ENCODE measurements at places on chromosomes 1 and 21.

GRCh38 chr1:62720946-62721554 lies 32.9 kb upstream of the DOCK7 start:
- H3K4me3 ChIP-seq, result no peak overlapping the region
- H3K27ac ChIP-seq, result no peak overlapping the region
- no peaks in the 10 kb centered on the region for H3K36me3 ChIP-seq
- H3K4me1 ChIP-seq, result peaks cover 7% of the 10 kb centered on the region

DNA sequence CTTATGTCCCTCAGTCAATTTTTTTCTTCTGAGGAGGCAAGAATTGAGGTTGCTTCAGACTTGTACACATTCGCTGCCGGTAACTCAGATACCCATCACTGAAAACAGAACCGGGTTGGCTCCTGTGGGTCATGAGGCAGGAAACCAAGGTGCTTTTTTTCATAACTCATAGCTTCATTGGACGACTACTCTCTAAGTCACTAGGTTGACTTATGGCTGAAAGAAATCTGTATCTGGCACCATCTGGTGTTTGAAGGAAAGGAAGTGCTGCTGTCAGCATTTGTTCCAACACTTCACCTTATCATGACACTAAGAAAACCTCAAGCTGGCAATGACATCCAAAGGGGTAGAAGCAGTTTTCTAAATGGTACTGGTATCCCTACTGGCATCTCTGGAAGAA lies 82.3 kb downstream of the TBX19 start:
- DNase-seq, result peak; percentile 49
- H3K27me3 ChIP-seq, result peaks cover 8% of the 10 kb centered on the region
- H3K4me1 ChIP-seq, result peaks cover 37% of the 10 kb centered on the region
- peak overlapping the region; percentile 69 for H3K4me3 ChIP-seq
- no peaks in the 10 kb centered on the region for H3K36me3 ChIP-seq

DNA sequence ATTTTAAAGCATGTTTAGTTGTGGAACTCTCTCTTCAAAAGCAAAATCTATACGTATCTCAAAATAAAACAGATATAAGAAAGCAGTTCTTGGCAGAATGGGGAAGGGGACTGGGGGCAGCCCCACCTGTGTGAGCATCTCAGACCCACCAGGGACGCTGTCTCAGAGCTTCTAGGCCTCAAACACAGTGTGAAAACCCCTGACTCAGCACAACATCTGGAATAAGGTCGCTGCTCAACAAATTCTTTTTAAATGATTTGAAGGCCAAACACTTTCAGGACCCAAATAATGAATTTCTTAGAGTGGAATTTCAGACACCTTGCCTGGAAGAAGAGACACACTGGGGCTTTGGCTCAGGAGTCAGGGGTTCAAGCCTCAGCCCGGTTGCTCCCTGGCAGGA lies 27.1 kb upstream of the GRHL3 start:
- no peak for DNase-seq
- no peaks in the 10 kb centered on the region for H3K4me1 ChIP-seq
- H3K27ac ChIP-seq, result no peak overlapping the region
- no peaks in the 10 kb centered on the region for H3K36me3 ChIP-seq
- H3K4me3 ChIP-seq, result no peak overlapping the region
- peaks cover 19% of the 10 kb centered on the region for H3K27me3 ChIP-seq

DNA sequence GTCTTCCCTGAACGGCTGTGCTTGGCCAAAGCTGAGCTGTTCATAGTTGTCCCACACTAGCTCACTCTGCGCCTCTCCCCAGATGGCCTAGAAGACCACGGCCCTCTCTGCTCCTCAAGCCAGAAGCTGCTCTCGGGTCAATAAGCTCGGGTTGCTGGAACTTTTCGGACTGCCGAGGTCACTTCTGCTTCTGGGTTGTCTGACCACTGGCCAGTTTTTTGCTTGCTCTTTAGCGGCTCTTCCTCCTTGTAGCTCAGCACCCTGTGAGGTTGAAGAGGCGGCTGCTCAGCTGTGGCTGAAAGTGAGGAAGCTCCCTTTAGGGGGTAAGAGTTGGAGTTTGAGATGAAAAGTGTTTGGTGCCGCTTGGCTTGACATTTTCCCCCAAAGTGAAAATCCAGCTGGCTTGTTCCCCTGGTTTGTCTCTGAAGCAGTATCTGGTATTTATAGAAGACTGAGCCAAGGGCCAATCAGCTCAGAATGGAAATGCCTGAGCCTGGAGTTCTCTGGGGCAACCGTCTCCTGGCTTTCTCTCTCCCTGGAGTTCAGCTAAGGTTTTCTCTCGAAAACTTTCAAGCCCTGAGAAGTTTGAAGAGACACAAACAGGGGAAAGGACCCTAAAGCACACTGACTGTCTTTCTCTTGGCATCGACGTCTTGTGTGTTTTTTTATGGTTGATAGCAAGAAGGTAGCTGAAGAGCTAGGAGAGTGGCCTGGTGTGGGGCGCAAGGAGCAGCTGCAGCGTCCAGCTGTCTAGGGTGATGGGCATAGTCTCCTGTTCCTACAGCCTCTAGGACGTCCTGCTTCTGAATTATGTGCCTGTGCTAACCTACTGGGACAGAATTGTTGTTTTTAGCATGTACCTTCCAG lies 72.0 kb downstream of the SYT6 start:
- H3K4me1 ChIP-seq, result no peaks in the 10 kb centered on the region
- H3K4me3 ChIP-seq, result no peak overlapping the region
- H3K36me3 ChIP-seq, result no peaks in the 10 kb centered on the region
- H3K27ac ChIP-seq, result no peak overlapping the region

- no peak overlapping the region for H3K27ac ChIP-seq
- DNase-seq, result no peak
- no peaks in the 10 kb centered on the region for H3K4me1 ChIP-seq
- H3K27me3 ChIP-seq, result peaks cover 15% of the 10 kb centered on the region
- H3K4me3 ChIP-seq, result no peak overlapping the region
- H3K36me3 ChIP-seq, result no peaks in the 10 kb centered on the region
Observed at GRCh38 chr1:152386940-152387339, 27.1 kb downstream of the CRNN start.

- peak; percentile 77 for DNase-seq
- peak within 1 kb of the TSS; percentile 25 for H3K27ac ChIP-seq
- H3K27me3 ChIP-seq, result peaks cover 8% of the 10 kb centered on the region
- H3K36me3 ChIP-seq, result no peaks in the 10 kb centered on the region
- H3K4me1 ChIP-seq, result peaks cover 19% of the 10 kb centered on the region
- H3K4me3 ChIP-seq, result peak within 1 kb of the TSS; percentile 85
Observed at GRCh38 chr1:76074321-76075187, at the start of gene ST6GALNAC3. ST6GALNAC3 (plus strand) TSS chr1:76074746.

GRCh38 chr1:241186716-241187115 lies 170.3 kb downstream of the RGS7 start:
- H3K4me1 ChIP-seq, result no peaks in the 10 kb centered on the region
- no peak overlapping the region for H3K27ac ChIP-seq
- H3K36me3 ChIP-seq, result no peaks in the 10 kb centered on the region

DNA sequence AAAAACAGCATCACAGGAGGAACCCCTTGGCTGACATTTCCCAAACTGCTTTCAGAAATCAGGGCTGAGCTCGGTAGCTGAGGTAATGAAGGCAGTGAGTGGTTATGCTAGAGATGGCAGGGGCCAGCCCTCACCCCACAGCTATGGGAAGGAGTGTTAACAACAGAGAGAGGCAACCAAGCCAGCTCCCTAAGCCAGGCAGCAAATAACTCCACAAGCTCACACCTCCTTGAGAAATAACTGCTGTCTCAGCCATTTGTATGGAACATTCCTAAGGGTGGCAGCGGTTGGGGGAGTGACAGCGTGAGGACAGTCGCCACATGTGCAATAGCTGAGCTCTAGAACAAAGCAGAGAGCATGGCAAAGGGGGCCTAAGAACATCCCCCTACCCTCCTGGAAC lies 42.6 kb downstream of the LMX1A start:
- no peaks in the 10 kb centered on the region for H3K36me3 ChIP-seq
- peaks cover 28% of the 10 kb centered on the region for H3K27me3 ChIP-seq
- no peak for DNase-seq
- H3K27ac ChIP-seq, result no peak overlapping the region
- no peaks in the 10 kb centered on the region for H3K4me1 ChIP-seq
- H3K4me3 ChIP-seq, result no peak overlapping the region

- peaks cover 24% of the 10 kb centered on the region for H3K27me3 ChIP-seq
- no peaks in the 10 kb centered on the region for H3K36me3 ChIP-seq
- no peak overlapping the region for H3K4me3 ChIP-seq
- DNase-seq, result no peak
Observed at GRCh38 chr1:87462894-87463293, 134.2 kb downstream of the LMO4 start.

GRCh38 chr1:156436141-156437036 lies 64.2 kb downstream of the MEF2D start:
- H3K27me3 ChIP-seq, result peaks cover 98% of the 10 kb centered on the region
- no peak overlapping the region for H3K27ac ChIP-seq
- peaks cover 46% of the 10 kb centered on the region for H3K4me1 ChIP-seq
- DNase-seq, result no peak
- H3K4me3 ChIP-seq, result peak overlapping the region; percentile 71

DNA sequence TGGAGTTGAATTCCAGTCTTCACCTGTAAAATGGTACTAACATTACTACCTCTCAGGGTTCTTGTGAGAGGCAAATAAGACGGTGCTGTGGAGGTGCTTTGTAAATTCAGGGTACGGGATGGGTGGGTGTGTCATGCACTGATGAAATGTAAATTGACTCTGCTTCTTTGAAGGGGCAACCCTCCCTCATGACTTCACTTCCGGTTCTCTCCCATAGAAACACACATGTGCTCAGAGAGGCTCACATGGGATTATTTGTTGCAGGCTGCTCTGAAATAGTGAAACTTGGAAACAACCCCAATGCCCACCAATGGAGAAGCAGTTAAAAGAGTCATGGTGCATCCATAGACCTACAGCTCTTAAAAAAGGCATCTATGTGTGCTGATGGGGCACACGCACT lies 44.9 kb upstream of the SCMH1 start:
- H3K27ac ChIP-seq, result no peak overlapping the region
- peaks cover 73% of the 10 kb centered on the region for H3K27me3 ChIP-seq
- no peaks in the 10 kb centered on the region for H3K4me1 ChIP-seq
- H3K36me3 ChIP-seq, result no peaks in the 10 kb centered on the region
- no peak overlapping the region for H3K4me3 ChIP-seq

DNA sequence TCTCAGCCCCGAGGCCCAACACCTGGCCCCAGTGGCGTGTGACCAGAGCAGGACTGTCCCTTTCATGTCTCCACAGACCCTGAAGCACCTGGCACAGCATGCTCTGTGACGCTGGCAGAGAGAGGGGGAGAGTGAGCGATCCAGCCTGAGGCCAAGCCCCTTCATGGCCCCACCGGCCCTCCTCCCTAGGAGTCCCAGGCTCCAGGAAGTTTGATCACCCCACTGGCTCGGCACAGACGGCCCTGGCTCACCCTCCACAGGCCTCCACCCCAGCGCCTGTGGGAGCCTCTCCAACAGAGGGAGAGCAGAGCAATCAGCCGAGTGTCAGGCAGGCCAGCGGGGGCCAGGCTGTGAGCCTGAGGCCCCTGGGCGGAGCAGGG lies 11.0 kb downstream of the SH3BGRL3 start:
- peaks cover 3% of the 10 kb centered on the region for H3K36me3 ChIP-seq
- no peak overlapping the region for H3K4me3 ChIP-seq
- H3K4me1 ChIP-seq, result peaks cover 67% of the 10 kb centered on the region
- no peak for DNase-seq

- DNase-seq, result no peak
- no peak overlapping the region for H3K4me3 ChIP-seq
- H3K4me1 ChIP-seq, result peaks cover 1% of the 10 kb centered on the region
Observed at GRCh38 chr1:215119056-215119455, 36.5 kb downstream of the KCNK2 start.

GRCh38 chr1:240709676-240710075 lies 97.7 kb upstream of the GREM2 start:
- H3K27ac ChIP-seq, result no peak overlapping the region
- no peak overlapping the region for H3K4me3 ChIP-seq
- no peaks in the 10 kb centered on the region for H3K4me1 ChIP-seq
- no peaks in the 10 kb centered on the region for H3K36me3 ChIP-seq
- H3K27me3 ChIP-seq, result no peaks in the 10 kb centered on the region

- no peak for DNase-seq
- H3K36me3 ChIP-seq, result peaks cover 3% of the 10 kb centered on the region
- H3K4me3 ChIP-seq, result no peak overlapping the region
- H3K27me3 ChIP-seq, result no peaks in the 10 kb centered on the region
- no peak overlapping the region for H3K27ac ChIP-seq
- H3K4me1 ChIP-seq, result no peaks in the 10 kb centered on the region
Observed at GRCh38 chr21:26019236-26019635, 151.3 kb downstream of the APP start.

DNA sequence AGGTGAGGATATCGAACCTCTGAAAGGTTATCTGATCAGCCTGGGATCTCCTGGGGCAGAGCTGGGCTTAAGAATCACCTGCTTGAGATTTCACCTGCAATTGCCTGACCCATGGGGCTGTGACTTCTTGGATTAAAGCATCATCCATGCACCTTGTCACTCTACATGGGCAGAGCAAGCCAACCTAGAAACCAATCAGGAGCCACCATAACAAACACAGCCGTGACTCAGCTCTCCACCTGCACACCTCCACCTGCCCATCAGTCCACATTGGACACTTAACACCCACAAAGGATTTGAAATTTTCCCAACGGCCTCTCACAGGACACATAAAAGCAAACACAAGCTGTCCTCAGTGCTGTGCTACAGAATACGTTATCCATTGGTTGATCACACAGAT lies 35.1 kb upstream of the ETS2 start:
- DNase-seq, result no peak
- no peak overlapping the region for H3K4me3 ChIP-seq
- no peaks in the 10 kb centered on the region for H3K27me3 ChIP-seq
- no peak overlapping the region for H3K27ac ChIP-seq

DNA sequence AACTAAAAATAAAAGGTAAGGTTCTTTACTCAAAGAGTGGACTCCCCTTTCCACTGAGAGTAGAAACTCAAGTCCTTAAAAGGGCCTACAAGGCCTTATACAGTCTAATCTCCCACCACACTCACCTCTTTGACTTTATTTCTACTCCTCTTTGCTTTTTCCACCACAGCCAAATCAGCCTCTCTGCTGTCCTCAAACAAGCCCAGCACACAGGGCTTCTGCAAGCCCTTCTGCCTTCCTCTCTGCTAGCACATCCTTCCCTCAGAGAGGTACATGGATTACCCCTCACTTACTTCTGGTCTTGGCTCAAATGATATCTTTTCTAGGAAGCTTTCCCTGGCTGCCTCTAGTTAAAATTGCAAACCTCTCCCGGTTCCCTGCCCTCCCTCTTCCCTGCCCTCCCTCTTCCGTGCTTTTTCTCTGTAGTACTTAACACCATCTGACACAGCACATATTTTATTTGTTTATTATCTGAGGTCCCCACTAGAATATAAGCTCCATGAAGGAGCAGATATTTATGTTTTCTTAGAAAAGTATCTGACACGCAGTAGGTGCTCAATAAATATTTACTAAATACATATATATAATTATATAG lies 1.7 kb downstream of the LYST start:
- H3K27me3 ChIP-seq, result no peaks in the 10 kb centered on the region
- peak overlapping the region; percentile 6 for H3K27ac ChIP-seq
- H3K4me1 ChIP-seq, result peaks cover 15% of the 10 kb centered on the region
- DNase-seq, result no peak

DNA sequence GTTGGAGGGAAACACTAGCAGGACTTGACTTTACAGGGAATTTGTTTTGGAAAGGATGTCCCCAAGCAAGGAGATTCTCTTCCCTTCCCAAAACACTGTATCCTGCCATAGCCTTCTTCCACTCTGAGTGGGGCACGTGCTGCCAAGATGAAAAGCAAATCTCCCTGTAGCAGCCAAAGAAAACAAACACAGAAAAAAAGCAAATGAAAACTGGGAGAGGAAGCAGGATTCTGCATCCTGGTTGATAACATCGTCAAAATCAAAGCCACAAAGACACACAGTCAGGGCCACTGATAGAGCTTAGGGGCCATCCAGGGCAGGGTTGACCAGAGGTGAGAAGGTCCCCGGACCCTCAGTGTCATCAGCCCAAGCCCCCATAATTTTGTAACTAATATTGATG lies 16.0 kb upstream of the MTARC2 start:
- peak overlapping the region; percentile 29 for H3K27ac ChIP-seq
- H3K4me3 ChIP-seq, result no peak overlapping the region
- no peak for DNase-seq
- no peaks in the 10 kb centered on the region for H3K36me3 ChIP-seq
- no peaks in the 10 kb centered on the region for H3K27me3 ChIP-seq
- H3K4me1 ChIP-seq, result no peaks in the 10 kb centered on the region

Measured in activated T-cell treated with anti-CD3 and anti-CD28 coated beads, Interleukin-2, amount 50 U/mL, for 72 hours (primary cell).